ENCODE measurements at places on chromosomes 2 and 18.
A peak's percentile ranks its signal among the peaks of the same experiment; 100 is the strongest.

DNA sequence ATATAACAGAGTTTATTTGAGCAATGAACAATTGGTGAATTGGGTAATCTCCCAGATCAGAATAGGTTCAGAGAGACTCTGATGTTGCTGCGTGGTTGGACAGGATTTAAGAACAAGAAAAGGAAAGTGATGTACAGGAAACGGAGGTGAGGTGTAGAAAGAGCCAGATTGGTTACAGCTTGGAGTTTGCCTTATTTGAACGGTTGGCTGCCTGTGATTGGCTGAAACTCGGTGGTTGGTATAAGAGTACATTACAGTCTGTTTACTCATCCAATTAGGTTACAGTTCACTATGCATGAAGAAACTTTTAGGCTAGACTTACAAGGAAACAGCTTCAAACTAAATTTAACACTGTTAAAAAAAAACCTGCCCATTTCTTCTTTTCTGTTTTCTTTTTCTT is 68.0 kb upstream of the CABLES1 start:
- no peak for DNase-seq

DNA sequence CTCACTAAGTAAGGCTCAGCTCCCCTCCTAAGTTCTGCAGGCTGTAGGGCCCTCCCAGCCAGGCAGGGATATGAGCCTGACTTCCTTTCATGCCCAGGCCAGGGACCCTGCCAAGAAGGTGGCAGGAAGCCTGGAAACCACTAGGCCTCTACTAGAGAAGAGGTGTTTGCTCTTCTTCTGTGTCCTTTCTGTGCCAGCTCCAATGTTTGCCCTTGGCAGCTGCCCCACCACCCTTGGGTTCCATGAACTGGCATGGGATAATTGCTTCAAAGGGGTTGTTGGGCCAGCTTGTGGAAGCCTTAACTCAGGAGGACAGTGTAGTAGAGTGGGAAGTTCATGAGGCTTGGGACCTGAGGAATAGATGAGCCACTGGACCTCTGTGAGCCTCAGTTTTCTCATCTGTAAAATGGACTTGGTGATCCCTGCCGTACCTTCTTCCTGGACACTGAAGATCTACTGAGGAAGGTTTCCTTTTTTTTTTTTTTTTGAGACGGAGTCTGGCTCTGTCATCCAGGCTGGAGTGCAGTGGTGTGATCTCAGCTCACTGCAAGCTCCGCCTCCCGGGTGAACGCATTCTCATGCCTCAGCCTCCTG is 3.9 kb downstream of the SLC35F6 start:
- DNase-seq, result no peak

GRCh38 chr18:59481436-59481835 is 122.4 kb upstream of the LMAN1 start:
- no peak for DNase-seq

DNA sequence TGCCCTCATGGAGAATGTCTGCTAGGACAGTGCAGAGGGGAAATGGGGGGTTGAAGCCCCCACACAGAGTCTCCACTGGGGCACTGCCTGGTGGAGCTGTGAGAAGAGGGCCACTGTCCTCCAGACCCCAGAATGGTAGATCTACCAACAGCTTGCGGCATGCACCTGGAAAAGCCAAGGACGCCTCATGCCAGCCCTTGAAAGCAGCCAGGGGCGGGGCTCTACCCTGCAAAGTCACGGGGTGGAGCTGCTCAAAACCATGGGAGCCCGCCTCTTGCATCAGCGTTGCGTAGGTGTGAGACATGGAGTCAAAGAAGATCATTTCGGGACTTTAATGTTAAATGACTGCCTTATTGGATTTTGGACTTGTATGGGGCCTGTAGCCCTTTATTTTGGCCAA is 157.6 kb downstream of the DSEL start:
- DNase-seq, result no peak

- no peak for DNase-seq
These were observed 66.6 kb downstream of the MYOM1 start for GRCh38 chr18:3153107-3153704.

GRCh38 chr2:208077276-208077675 is 47.0 kb downstream of the CRYGD start:
- DNase-seq, result no peak

DNA sequence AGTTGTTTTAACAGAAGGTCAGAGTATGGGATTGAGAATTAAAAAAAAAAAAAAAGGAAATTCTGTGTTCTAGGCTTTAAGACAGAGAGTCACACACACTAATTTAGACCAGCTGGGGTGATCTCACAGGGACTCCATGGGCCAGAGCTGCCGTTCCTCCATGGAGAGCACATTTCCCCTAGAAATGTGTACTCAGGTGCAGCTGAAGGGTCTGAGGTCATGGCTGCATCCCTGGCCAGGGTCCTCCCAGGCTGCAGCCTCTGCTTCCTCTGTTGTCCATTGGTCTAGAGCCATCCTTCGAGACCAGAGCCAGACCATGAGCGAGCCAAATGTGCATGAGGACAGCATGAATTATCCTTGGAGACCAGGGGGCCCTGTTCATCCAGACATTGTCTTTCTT is 190.1 kb upstream of the TNP1 start:
- no peak for DNase-seq

GRCh38 chr18:74116633-74117554 is 30.7 kb downstream of the FBXO15 start:
- DNase-seq, result peak; percentile 5

DNA sequence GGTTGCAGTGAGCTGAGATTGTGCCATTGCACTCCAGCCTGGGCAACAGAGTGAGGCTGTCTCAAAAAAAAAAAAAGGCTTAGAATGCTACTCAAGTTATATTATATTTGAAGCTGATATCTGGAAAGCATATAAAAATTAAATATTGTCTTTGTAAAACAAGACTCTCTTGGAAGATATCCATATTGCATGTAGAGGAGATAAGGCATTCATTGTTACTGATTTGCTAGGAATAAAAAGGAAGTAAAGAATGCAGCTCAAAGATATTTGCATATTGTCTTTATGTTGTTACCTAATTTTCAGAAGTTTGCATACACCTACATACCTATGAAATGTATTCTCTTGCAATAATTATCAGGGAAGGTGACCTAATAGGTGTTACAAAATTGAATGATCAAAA is 79.4 kb downstream of the MYOM1 start:
- DNase-seq, result no peak

DNA sequence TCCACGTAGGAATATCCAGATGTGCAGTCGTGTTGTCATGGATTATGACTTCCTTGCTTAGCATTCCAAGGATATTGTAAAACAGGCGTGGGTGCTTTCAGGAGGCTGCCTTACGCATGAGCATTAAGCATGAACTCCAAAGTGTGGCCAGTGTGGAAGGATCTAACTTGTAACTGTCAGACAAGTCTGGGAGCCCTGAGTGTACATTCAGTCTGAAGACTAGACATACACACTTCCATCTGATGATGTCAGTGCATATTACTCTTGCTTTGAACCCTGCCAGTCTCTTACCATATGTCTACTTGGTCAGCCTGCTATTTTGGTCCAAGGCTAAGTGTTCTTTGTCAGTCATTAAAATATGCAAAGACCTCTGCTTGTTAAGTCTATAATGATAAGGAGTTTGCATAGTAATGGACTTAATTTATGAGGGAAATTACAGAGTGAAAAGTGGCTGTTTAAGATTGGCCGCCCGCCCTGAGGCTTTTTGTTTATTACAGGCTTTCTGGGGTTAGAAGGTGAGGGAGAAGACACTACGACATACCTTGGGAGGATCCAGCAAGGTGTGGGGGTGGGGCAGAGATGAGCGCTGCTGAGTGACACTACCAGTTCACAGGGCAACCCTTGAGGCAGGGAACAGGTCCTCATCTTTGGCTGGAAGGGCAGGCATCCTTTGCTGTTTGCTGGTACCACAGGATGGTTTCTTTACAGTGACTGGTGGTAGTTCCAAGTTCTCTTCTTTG is 48.3 kb downstream of the CABLES1 start:
- DNase-seq, result no peak

DNA sequence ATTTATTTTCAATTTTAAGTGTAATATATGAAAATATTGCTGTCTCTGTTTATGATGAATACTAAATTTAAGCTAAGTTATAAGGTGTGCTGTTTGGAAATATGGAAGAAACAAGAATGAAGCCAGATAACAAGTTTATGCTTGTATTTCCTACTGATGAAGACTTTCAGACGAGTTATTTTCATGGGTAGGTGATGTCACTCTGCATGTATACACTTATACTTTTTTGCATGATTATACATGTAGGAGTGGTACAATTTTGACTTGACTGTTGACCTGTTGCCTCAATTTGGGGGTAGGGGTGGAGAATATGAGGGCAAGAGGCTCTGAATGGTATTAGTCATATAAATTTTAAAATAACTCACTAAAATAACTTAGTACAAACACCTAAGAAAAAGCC is 133.7 kb downstream of the HAUS1 start:
- DNase-seq, result no peak

- no peak for DNase-seq
These were observed 101.6 kb upstream of the THOC1 start for GRCh38 chr18:369224-370015.

- DNase-seq, result peak; percentile 32
These were observed 53.6 kb downstream of the PKDCC start for GRCh38 chr2:42101206-42102023.

- DNase-seq, result no peak
These were observed 137.6 kb downstream of the TNS1 start for GRCh38 chr2:217864963-217865772.

GRCh38 chr2:1979138-1979537 is 234.8 kb upstream of the PXDN start:
- no peak for DNase-seq

DNA sequence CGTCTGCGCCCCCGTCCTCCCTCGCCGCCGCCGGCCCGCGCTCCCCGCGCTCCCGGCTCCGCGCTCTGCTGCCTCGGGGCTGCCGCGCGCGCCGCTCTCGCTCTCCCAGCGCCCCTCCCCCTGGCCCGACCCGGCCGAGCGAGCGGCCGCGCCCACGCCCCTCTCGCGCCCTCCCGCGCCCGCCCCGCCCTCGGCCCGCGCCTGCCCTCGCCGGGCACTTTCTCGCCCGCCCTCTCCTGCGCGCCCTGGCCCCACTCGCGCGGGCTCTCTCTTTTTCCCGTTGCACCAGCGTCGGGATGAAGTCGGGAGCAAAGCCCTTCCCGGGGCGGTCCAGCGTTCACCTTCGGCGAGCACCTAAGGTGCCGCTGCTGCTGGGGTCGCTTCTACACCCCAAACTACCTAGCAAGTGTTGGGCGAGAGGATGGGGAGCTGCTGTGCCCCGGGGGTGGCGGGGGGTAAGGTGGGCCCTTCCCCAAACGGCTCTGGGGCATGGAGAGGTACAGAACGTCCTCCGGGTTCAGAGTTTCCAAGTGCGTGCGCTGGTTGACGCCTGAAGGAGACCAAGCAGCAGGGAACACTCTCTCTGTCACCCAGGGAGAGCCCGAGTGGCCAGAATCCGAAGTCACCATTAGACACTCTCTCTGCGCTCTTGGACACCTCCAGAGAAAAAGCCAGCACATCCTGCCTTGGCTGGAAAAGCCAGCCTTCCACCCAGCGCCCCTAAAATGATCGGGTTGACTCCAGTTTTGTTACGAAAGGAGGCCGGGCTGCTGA is at the start of gene COLEC12:
Gene COLEC12, minus strand, starts transcription at position 70 of the 774 bp plus-strand sequence. CDS start 187 bp downstream, outside the sequence.
- no peak for DNase-seq

GRCh38 chr2:225164401-225165050 is 122.3 kb upstream of the DOCK10 start:
- DNase-seq, result no peak

GRCh38 chr2:67526283-67526682 is 129.2 kb downstream of the ETAA1 start:
- DNase-seq, result no peak

DNA sequence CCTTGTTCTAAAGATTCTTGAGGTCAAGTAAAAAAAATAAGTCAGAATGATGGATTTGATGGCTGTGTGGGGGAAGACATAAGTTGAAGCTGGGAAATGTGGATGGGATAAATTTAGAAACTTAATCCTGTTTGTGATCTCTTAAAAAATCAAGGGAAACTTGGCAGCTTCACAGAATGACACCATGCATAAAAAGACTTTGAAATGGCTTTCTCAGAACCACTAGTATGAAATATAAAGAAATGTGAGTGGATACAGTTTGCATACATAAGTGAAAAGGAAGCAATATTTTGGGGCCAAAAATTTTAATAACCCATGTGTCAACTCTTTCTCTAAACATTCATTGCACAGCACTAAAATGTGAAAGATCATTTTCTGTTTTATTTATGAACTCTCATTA is 21.7 kb downstream of the CDH19 start:
- DNase-seq, result no peak

DNA sequence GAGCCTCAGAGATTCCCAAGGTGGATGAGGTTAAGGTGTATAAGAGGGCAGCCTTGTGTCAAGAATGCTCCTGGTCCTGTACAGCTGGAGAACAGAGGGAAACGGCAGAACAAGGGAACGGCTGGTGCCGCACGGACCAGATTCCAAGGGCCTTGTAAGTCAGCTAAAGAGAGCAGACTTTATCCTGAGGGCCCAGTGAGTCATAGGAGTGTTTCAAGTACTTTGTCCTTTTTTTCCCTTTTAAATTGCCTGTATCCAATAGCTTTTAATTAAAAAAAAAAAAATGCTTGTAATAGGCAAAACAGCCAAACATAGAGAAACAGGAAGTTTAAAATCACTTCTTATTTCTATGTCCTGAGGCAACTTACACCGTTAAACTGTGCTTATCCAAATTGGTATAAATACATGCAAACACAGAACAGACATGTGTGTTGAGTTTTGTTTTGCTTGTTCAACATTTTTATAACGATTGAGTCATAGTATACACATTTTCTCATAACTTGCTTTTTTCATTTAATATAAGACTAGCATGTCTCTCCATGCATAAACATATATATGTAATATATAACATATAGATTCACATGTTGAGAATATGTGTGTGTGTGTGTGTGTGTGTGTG is 42.1 kb upstream of the EVA1A start:
- no peak for DNase-seq

DNA sequence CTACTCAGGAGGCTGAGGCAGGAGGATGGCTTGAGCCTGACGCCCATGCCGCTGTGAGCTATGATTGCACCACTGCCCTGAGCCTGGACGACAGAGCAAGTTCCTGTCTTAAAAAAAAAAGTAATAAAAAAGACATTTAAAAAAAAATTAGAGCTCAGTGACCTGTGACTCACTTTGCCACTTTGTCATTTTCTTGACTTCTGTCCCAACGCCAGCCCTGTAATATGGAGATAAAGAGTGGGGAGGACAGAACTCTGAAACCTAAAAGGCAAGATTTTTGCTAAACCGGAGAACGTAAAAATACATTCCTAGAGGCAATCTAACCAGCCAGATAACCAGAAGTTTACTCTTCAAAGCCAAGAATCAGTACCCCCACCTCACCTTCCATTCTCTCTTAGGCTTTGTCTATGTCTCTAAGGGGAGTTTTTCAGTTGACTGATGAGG is 49.0 kb downstream of the PRKRA start:
- DNase-seq, result no peak

DNA sequence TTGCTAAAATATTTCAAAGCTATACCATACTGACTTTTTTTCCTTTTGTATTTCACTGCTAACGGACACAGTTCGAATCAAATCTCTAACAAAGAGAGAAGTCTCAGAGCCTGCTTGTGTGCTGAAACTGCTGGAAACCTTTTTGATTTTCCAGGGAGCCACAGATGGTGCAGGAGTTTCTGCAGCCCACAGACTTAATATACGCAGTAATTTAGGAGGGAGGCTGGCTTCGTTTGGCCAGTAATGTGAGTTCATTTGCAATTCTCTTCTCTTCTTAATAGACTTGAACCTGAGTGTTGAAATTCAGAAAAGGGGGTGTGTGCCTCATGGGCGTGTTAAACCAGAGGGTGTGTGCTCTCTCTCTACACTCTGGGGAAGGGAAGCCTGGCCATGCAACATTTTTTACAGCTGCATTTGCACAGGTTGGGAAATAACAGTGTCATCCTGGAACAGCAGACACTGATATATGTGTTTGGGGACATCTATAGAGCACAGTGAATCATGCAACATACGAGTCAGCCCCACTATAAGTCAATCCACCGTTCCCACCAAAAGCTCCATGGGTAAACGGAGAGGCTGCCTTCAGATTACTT is 333.0 kb downstream of the CLIP4 start:
- no peak for DNase-seq

Data from activated naive CD4-positive, alpha-beta T cell (primary cell).